ENCODE measurements at places on chromosomes 1 and 21.

GRCh38 chr1:165228676-165229075, 127.8 kb downstream of the LMX1A start:
- no peak for DNase-seq

DNA sequence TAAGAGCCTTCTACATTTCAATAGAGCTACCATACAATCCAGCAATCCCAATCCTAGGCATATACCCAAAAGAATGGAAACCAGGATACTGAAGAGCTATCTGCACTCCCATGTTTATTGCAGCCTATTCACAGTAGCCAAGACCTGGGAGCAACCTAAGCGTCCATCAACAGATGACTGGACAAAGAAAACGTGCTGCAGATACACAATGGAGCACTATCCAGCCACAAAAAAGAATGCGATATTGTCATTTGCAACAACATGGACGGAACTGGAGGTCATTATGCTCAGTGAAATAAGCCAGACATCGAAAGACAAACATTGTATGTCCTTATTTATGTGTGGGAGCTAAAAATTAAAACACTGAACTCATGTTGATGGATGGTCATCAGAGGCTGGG, 115.3 kb downstream of the HLCS start:
- no peak for DNase-seq

DNA sequence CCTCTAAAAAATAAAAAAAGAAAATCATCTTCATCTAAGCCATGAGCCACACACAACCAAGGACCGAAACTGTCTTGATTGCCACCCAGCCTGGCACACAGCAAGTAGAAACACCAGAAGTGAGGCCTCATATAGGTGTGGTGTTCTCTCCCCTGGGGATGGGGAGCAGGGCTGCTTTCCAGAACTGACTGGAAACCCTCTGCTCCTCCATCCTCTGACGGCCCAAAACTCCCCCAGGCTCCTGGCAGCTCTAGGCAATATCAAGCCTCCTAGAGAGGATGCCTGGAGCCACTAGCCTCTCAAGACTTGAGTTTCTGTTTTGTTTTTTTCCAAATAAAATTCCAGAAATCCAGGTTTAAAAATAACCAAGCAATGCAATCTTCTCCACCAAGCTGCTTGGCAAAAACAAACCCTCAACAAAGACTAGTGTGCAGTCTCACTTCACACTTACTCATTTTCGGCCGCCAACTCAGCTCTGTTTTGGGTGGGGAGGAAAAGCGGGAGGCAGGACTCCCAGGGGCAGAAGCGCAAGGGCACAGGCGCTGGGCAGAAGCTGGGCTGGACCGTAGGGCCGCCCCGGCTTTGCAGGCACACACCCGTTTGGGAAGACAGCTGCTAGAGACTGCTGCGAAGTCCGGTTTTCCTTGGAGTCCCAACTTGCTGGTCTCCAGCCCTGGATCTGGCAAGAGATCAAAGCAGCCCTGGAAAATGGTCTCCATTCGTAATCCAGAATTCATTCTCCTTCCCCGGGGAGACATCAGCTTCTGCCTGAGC, 78.2 kb upstream of the CAPZB start:
- DNase-seq = no peak

- DNase-seq = no peak
Measured at GRCh38 chr1:54842206-54842915, 41.2 kb upstream of the TTC22 start.

DNA sequence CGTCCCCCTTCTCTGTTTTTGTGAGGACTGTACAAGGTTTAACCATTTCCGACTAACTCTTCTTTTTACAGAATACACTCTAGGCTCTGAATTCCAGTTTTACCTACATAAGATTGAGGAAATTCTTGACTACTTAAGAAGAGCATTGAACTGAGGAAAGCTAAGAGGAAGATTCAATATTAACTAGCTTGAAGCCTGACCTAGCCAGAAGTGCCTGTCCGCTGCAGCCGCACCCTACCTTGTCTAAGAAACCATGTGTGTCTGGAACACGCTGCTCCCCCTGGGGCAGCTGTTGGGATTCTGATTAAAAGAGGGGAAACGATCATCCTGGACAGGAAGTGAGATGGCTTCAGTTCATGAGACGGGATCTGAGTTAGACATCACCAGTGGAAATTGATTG, 28.9 kb downstream of the CA6 start:
- DNase-seq = no peak

Measured in hematopoietic multipotent progenitor cell (in vitro differentiated cells).